Cardiac muscle cell (in vitro differentiated cells and primary cell): ENCODE measurements at places on chromosomes 16 and 17.
A peak's percentile ranks its signal among the peaks of the same experiment; 100 is the strongest.

GRCh38 chr16:4660454-4661007 is 32.8 kb upstream of the NUDT16L1 start:
- H3K4me1 ChIP-seq = no peaks in the 10 kb centered on the region
- H3K27me3 ChIP-seq = no peaks in the 10 kb centered on the region
- no peak overlapping the region for H3K4me3 ChIP-seq
- peak; percentile 14 for DNase-seq
- H3K27ac ChIP-seq = no peak overlapping the region

DNA sequence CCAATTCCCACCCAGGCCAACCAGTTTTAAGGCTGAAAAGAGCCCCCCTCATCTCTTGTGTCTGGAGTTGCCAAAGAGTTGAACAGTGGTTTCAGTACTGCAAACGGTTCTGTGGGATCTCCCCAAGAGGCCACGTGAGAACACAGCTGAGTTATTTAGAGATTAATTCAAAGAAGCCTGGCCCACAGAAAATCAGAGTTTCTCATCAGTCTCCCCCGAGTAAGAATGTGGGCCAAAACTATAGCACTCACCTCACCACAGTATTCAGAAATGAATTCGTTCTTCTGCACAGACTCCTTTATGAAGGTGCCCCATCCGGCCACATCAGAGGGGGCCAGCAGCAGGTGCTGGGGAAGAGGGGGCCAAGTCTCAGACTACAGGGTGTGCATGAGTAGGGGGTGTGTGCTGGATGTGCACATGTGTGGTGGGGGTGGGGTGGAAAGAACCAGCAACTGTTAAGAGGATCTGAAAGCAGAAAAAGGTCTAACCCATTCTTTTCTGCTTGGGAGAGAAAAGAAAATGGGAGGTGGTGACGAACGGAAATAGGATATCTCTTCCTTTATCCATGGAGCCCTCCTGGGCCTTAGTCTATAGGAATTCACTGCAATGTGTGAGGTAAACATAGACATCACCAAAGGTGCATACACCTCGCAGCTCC is 22.6 kb downstream of the CNTNAP1 start:
- no peak overlapping the region for H3K27ac ChIP-seq
- no peaks in the 10 kb centered on the region for H3K27me3 ChIP-seq
- peaks cover 45% of the 10 kb centered on the region for H3K36me3 ChIP-seq
- no peak overlapping the region for H3K4me3 ChIP-seq

DNA sequence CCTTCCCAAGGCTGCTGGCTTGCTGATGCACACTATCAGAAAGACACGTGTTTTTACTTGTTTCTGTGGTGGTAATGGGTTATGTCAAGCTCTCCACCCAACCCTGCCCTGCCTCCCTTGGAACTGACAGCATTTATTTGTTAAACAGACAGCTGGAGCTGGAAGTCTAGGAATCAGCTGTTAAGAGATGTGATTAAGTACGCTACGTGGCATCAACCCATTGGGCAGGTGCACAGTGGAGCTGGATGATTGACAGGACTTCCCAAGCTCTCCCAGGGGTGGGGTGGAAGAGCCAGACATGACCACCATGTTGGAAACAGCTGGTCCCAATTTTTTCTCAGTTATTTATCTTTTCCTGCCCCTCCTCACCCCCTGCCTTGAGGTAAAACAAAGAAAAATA is 49.4 kb downstream of the ADAMTS18 start:
- H3K27ac ChIP-seq = no peak overlapping the region
- DNase-seq = peak; percentile 4
- H3K4me1 ChIP-seq = no peaks in the 10 kb centered on the region

GRCh38 chr17:28524476-28525424 is 18.6 kb downstream of the FOXN1 start:
- H3K36me3 ChIP-seq = no peaks in the 10 kb centered on the region
- H3K4me1 ChIP-seq = peaks cover 17% of the 10 kb centered on the region
- peak; percentile 71 for DNase-seq
- peak overlapping the region; percentile 73 for H3K27ac ChIP-seq
- no peaks in the 10 kb centered on the region for H3K27me3 ChIP-seq

DNA sequence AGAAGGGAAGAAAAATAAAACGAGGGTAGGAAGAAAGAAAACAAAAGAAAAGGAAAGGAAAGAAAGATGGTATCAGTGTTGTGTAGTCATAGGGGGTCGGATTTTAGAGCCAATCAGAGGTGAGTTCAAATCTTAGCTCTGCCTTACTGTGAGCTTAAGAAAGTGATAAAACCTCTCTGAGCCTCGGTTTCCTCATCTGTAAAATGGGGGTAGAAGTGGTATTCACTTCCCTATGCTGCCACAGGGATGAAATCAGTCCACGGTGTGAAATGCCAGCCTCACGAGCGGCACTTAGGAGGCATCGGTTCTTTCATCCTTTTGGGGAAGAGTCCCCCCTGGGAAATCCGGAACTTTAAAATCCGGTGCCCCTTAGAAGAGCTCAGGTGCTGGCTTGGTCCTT is 6.1 kb downstream of the KCNG4 start:
- no peaks in the 10 kb centered on the region for H3K27me3 ChIP-seq
- DNase-seq = no peak
- no peaks in the 10 kb centered on the region for H3K36me3 ChIP-seq
- no peak overlapping the region for H3K27ac ChIP-seq

- DNase-seq = no peak
- no peaks in the 10 kb centered on the region for H3K4me1 ChIP-seq
- H3K27me3 ChIP-seq = no peaks in the 10 kb centered on the region
- H3K27ac ChIP-seq = no peak overlapping the region
- H3K4me3 ChIP-seq = no peak overlapping the region
Measured at GRCh38 chr17:77526728-77527350, 386.1 kb downstream of the SEC14L1 start.

DNA sequence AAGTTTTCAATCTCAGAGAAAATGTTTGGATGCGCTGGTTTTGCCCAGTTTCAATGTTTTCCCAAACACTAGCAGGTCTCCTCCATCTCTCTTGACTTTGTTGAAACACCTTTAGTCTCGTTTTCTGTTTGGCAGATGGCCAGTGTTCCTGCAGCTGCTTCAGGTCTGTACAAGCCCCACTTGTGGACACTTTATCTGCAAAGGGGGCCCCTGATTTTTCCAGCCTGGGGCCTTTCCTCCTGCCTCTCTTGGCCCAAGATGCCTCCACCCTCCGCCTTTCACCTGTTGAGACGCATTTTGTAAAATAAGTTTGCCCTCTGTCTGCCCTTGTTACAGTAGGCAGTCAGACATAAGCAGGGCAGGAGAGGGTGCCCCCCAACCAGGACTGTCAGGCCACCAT is 21.8 kb upstream of the PRM1 start:
- H3K27ac ChIP-seq = peak overlapping the region; percentile 45
- no peak overlapping the region for H3K4me3 ChIP-seq
- no peaks in the 10 kb centered on the region for H3K27me3 ChIP-seq
- peak; percentile 27 for DNase-seq
- H3K4me1 ChIP-seq = peaks cover 8% of the 10 kb centered on the region
- no peaks in the 10 kb centered on the region for H3K36me3 ChIP-seq

- DNase-seq = no peak
- H3K4me1 ChIP-seq = no peaks in the 10 kb centered on the region
- no peak overlapping the region for H3K27ac ChIP-seq
- no peaks in the 10 kb centered on the region for H3K27me3 ChIP-seq
- no peaks in the 10 kb centered on the region for H3K36me3 ChIP-seq
- no peak overlapping the region for H3K4me3 ChIP-seq
Measured at GRCh38 chr16:23962001-23962400, 126.2 kb downstream of the PRKCB start.

DNA sequence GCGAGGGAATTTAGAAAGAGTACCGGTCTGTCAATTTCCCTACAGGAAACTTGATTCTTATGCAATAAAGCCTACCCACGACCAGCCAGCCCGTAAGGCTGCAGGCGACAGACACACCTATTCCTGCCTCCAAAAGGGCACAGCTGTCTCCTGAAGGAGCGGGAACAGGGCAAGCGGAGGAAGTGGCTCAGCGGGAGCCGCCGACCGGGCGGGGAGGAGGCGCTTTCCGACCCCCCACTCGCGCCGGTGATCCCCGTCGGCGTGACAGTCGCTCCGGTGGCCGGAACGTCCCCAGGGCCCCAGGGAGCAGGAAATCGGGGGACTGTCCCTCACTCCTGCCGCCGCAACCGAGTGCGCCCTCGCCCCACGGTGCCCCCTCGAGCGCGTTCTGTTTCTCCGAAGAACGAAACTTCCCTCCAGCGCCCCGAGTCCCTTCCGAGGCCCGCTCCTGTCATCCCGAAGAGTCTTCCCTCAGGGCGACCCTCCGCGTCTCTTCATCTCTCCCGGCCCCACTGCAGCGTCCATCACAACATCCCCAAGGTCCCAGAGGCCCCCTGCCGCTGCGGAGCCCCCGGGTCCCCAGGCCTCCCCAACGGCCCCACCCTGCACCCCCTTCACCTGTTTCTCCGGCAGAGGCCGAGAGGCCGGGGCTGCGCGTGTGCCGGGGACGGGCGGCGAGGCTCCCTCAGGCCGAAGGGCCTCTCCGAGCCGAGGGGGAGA is 421 bp downstream of the STAT3 start:
- peaks cover 8% of the 10 kb centered on the region for H3K4me1 ChIP-seq
- peak overlapping the region; percentile 83 for H3K4me3 ChIP-seq
- peak overlapping the region; percentile 93 for H3K27ac ChIP-seq
- H3K36me3 ChIP-seq = no peaks in the 10 kb centered on the region

DNA sequence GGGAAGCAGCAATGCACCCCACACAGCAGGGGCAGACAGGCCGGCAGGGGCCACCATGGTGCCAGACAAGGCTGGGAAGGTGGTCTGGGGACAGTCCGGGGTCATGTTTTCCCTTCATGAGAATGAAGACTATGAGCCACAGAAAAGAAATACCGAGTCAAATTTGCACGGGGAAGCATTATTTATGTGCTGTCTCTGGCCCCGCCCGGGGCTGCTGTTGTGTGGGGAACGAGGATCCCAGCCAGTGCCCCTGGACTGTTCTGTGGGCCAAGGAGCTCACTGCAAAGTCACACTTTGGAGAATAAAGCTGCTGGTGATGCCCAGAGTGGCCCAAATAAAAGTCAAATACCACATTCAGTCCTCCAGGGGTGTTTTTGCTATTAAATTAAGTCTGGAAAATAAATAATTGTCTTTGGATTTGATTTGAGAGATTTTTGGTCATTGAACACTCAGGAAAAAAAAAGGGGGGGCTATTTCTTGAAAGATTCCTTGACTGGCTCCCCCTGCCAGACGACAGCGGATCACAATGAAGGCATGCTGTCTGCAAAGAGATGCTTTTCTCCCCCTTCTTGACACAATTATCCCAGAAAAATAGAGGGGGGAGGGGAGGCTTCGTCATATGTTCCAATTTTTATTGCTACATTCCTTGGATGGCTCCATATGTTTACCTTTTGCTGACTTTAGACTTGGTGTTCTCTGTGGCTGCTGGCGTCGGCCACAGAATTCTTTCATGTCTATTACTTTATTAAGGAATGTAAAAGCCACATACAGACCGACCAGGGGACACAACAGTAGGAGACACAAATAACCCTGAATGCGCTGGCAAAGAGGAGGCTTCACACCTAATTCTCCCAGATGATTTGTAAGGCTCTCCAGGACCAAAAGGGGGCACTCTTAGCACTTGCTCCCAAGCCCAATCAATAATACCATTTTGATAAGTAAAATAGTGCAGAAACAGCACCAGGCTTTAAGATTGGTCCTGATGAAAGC is 27.1 kb upstream of the ANKFN1 start:
- H3K36me3 ChIP-seq = no peaks in the 10 kb centered on the region
- H3K4me1 ChIP-seq = peaks cover 7% of the 10 kb centered on the region
- DNase-seq = peak; percentile 45
- H3K27ac ChIP-seq = no peak overlapping the region
- no peak overlapping the region for H3K4me3 ChIP-seq

DNA sequence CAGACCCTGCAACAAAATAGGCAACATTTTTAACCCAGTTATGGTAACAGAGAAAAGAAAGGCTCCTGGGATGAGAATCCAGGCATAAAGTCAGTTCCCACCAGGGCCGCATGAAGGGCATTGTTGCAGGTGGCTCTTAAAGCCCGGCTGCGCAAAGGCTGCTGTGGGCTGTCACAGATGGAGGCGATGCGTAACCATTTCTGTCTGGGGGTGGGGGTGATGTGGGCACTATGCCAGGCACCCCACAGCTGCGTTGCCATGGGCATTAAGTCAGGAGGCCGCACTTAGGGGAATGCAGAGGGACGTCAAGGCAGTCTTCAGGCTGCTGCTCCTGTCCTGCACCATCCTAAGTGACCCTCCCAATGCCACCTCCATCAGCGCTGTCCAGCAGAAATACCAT is 228.4 kb downstream of the CPPED1 start:
- no peak for DNase-seq
- no peaks in the 10 kb centered on the region for H3K36me3 ChIP-seq

GRCh38 chr17:32529604-32530003 is 42.8 kb downstream of the CDK5R1 start:
- H3K36me3 ChIP-seq = no peaks in the 10 kb centered on the region
- DNase-seq = no peak

DNA sequence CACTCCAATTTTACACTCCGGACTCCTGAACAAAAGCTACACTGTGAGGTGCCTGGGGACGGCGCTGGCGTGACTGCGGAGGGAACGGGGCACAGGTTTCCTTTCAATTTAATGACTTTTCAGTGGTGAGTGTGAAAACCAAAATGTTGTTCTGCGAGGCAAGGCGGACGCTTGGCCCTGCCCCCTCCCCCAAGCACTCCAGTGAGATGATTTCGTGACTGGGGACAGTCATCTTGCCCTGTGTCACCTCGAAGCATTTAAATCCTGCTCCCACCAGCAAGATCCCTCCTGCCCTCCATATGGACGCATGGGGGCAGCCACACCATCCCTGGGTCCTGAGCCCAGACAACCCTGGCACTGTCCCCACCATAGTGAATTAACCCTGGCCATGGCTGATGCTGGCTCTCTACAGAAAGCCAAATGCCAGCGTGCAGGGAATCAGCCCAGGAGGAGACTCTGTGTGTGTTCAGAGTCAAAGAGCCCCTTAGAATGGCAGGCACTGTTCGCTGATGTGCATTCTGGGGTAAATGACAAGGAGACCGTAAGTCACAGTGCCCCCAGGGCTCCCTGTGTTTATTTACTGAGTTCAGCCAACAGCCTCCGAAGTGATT is 41.0 kb downstream of the C16orf95 start:
- H3K4me3 ChIP-seq = no peak overlapping the region
- no peak for DNase-seq
- no peaks in the 10 kb centered on the region for H3K27me3 ChIP-seq
- H3K27ac ChIP-seq = no peak overlapping the region
- H3K4me1 ChIP-seq = no peaks in the 10 kb centered on the region

DNA sequence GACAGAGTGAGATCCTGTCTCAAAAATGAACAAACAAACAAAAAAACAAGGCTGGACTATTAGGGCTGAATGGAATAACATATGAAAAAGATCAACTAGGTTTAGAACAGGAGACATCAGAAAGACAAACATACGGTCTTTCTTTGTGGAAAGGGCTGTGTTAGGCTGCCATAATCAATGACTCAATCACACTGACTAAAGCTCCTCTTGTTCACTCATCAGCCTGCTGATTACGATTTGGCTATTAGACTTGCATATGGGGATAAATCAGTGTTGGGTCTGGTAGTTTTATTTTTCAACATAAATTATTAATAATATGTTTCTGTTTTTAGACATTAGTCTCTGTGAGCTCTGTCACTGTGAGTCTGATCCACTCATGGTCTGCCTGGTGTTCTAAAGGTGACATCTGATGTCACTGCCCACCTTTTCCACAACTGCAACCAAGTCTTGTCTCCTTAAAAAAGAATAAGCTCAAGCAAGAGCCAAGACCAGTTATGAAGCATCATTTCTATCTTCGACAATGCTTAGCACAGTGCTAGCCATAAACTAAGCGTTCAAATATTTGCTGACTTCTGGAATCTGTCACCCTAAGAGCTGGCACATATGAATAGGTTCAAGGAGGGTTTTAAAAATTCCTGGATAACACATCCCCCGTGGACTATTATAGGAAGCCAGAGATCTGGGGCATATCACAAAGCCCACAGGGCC is 10.2 kb downstream of the CFAP20 start:
- no peak overlapping the region for H3K4me3 ChIP-seq
- H3K27ac ChIP-seq = peak overlapping the region; percentile 80
- H3K4me1 ChIP-seq = peaks cover 32% of the 10 kb centered on the region
- DNase-seq = no peak
- peaks cover 26% of the 10 kb centered on the region for H3K36me3 ChIP-seq
- H3K27me3 ChIP-seq = no peaks in the 10 kb centered on the region
